ENCODE measurements at places on chromosomes 13 and 19. TPM values are rescaled to one million over a fixed set of nuclear protein-coding genes. Genes with fewer than 3 reads are reported as not detected.

PLK5 gene
- polyA plus RNA-seq: 0.31 TPM

SSC5D gene
- 1.6 TPM for polyA plus RNA-seq

GRCh38 chr19:40243181-40243580, 16.7 kb upstream of the CCNP start:
- no peak for DNase-seq

DNA sequence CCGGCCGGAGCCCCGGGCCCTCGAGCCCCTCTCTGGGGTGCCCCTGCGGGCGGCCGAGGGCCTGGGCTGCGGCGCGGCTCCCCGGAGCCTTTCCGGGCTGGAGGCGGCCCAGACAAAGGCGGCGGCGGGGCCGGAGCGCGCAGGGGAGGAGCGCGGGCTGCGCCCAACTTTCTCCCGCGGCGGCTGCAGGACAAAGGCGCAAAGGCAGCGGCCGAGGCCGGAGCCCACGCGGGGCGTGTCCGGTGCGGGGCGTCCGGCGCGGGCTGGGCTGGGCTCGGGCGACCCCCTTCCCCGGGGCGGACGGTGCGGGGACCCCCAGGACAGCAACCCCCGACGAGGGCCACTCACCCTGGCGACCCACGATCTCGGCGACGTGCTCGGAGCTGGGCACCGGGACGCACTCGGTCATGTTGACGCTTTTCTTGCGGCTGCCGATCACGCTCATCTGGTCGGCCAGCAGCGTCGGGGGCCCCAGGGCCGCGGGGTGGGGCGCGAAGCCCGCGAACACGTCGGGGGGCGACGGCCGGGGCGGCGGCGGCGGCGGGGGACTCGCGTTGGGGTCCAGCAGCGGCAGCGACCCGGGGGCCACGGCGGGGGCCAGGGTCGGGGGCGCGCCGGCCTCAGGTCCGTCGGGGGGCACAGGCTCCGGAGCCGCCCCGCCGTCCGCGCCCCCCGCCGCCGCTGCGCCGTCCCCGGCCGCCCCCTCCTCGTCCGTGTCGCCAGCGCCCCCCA, 843 bp downstream of the MEX3D start:
- DNase-seq: no peak

ZNF723 gene
- polyA plus RNA-seq: 0.15 TPM

KEAP1 gene
- 73.5 TPM for polyA plus RNA-seq

SLC25A41 gene
- 1.5 TPM for polyA plus RNA-seq

- no peak for DNase-seq
These were observed 34.3 kb downstream of the TEX29 start for GRCh38 chr13:111354789-111355188.

DNA sequence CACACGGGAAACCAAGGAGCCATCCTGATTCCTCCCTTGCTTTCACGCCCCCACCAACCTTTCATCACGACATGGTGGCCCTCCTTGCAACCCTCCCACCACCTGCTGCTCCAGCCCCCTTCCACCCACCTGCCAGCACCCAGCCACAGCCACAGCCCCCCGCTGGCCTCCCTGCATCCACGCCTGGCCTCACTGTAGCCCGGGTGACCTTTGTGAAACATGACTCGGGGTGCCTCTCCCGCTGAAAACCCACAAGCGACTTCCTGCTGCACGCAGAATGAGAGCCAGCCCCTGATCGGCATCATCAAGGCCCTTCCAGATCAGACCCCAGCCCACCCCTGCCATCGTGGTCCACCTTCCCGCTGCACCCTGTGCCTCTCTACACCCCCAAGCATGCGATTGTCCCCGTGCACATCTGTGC, 14.9 kb downstream of the POP4 start:
- no peak for DNase-seq

GRCh38 chr13:41700790-41701310, 243.5 kb downstream of the RGCC start:
- DNase-seq: no peak

GRCh38 chr19:27652796-27653195, 1560.2 kb downstream of the UQCRFS1 start:
- DNase-seq: no peak

Measured in renal pelvis (tissue), 12 donors.